ENCODE measurements at places on chromosomes 2 and 18.

DNA sequence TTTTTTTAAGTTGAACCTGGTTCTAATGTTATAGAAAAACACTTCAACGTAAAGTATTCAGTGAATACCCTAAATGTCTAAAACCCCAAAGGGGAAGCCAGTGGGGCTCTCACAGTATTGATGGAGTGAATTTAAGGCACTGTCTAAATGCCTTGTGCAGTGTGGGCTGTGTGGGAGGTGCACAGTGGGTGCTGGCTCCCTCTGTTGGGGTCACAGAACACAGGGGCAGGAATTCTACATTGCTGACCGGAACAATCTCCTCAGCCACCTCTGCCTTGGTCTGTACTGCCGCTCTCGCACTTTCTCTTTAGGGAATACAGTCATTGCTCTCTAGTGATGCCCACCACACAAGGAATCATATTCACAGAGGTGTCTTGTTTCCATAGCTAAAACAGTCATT lies 45.4 kb downstream of the SPRED2 start:
- no peak overlapping the region for H3K4me3 ChIP-seq
- H3K27me3 ChIP-seq = peaks cover 10% of the 10 kb centered on the region
- no peak overlapping the region for H3K27ac ChIP-seq
- H3K4me1 ChIP-seq = peaks cover 38% of the 10 kb centered on the region
- no peaks in the 10 kb centered on the region for H3K36me3 ChIP-seq
- no peak for DNase-seq

DNA sequence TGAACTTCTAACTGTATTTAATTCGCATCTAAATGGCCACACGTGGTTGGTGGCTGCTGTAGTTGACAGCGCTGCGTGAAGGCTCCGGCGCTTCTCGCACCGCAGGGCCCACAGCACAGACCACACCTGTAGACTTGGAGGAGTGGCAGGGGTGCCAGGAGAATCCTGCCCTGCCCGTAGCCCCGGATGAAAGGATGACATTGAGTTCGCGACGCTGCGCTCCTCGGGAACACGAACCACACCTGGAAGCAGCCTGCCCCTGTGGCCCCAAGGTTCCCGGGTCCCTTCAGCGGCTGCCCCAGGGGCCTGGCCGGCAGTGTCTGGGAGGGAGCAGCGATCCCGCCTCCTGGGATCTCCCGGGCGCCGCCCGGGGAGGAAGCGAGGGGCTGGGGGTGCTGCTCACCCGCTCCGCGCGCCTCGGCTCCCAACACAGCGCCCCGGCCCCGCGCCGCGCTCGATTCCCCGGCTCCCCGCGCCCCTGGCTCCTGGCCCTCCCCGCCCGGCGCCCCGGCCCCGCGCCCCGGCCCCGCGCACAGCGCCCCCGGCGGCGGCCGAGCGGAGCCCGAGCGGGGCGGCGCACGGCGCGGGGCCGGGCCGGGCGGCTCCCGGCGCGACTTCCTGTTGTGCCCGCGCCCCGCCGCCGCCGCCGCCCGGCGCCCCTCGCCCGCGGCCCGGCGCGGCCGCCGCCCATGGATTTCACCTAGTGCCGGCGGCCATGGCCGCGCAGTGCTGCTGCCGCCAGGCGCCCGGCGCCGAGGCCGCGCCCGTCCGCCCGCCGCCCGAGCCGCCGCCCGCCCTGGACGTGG lies at the start of gene RNPEPL1:
RNPEPL1 (plus strand) TSS at position 613 of the 806 bp plus-strand sequence; CDS start at position 716, 103 bp downstream.
- peak within 1 kb of the TSS; percentile 93 for H3K4me3 ChIP-seq
- H3K36me3 ChIP-seq = peaks cover 56% of the 10 kb centered on the region
- peak; percentile 74 for DNase-seq
- peaks cover 70% of the 10 kb centered on the region for H3K4me1 ChIP-seq
- no peaks in the 10 kb centered on the region for H3K27me3 ChIP-seq

GRCh38 chr2:70932631-70933230 lies 3.0 kb upstream of the ATP6V1B1 start:
- no peak overlapping the region for H3K4me3 ChIP-seq
- no peaks in the 10 kb centered on the region for H3K4me1 ChIP-seq
- no peaks in the 10 kb centered on the region for H3K36me3 ChIP-seq
- no peak for DNase-seq
- H3K27me3 ChIP-seq = peaks cover 15% of the 10 kb centered on the region
- no peak overlapping the region for H3K27ac ChIP-seq

DNA sequence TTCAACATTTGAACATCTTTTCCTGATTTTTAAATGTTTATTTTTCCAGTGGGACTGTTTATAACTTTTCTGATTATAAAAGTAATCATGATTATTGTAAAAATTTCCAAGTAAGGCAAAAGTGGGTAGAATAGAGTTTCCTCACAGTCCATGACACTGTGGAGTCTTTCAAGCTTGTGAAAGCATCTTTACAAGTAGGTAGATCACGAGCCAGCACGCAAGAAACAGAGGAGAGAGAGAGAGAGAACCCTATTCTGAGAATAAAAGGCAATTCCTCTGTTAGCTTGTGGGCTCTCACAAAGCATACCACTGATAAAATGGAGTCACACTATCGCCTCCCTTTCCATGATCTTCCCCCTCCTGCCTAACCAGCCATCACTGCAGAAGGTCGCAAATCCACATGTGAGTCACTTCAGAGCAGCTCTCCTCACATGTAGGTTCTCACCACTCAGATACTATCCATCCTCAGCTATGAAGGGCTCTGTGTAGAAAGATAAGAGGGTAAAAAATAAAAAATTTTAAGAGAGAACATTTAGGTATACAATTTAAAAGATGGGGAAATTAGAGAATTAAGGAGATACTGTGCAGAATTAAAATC lies 40.3 kb downstream of the AAK1 start:
- H3K27me3 ChIP-seq = no peaks in the 10 kb centered on the region
- no peak overlapping the region for H3K4me3 ChIP-seq
- H3K36me3 ChIP-seq = peaks cover 51% of the 10 kb centered on the region
- DNase-seq = no peak
- H3K4me1 ChIP-seq = peaks cover 92% of the 10 kb centered on the region

GRCh38 chr2:221392228-221392881 lies 179.7 kb downstream of the EPHA4 start:
- H3K4me3 ChIP-seq = no peak overlapping the region
- DNase-seq = no peak

DNA sequence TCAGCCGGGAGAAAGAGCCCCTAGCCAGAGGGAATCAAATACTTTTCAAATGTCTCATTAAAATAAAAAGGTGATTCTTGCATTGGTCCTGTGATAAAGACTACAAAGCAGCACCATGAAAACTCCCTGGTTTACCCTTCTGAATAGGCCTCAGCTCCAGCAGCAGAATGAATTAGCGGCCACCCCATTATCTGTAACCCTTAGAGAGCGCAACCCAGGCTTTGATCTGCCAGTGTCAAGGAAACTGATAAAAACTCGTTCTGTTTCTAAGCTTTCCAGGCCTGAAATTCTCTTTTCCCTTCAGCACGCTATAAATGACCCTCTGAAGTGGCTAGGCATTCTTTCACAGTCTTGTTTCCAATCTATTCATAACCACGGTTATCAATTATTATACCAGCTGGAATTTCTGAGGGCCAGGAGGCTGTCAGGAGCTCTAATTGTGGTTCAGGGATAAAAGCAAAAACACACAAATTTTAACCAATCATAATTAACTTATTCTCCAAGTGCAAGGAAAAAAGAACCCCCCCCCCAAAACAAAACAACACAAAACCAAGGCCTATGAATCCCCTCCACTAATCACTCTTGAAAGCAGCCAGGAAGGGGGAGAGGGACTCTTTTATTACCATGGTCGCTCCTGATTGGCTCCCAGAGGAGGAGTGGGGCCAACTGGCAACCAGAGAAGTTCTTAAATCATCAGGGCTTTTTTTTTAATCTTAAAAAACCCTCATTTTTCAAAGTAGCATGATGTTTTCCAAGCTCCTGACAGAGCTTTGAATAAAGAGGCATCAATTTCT lies 258.9 kb downstream of the CYRIA start:
- no peak overlapping the region for H3K4me3 ChIP-seq
- no peaks in the 10 kb centered on the region for H3K36me3 ChIP-seq
- H3K27me3 ChIP-seq = no peaks in the 10 kb centered on the region
- H3K4me1 ChIP-seq = no peaks in the 10 kb centered on the region

GRCh38 chr2:71481111-71481510 lies 27.8 kb downstream of the DYSF start:
- no peaks in the 10 kb centered on the region for H3K36me3 ChIP-seq
- no peak overlapping the region for H3K27ac ChIP-seq
- DNase-seq = no peak
- H3K27me3 ChIP-seq = peaks cover 4% of the 10 kb centered on the region

DNA sequence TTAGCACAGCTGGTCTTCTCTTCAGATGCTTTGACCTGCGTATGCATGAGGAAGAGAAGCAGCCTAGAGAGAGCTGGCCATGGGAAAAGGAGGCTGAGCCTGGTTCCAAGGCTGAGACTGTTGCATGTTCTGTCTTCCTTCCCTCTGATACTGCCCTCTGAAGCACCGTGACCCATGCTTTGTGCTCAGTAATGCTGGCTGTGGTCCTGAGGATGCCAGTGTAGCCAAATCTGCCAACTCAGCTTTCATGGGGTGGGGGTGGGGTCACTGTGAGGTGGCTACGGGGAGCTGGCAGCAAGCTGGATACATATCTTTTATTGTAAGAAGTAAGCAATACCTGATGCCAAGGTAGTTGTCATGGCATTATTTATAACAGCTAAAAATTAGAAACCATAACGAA lies 41.5 kb downstream of the EPAS1 start:
- no peaks in the 10 kb centered on the region for H3K36me3 ChIP-seq
- no peak overlapping the region for H3K4me3 ChIP-seq
- no peak overlapping the region for H3K27ac ChIP-seq
- H3K27me3 ChIP-seq = no peaks in the 10 kb centered on the region
- H3K4me1 ChIP-seq = peaks cover 17% of the 10 kb centered on the region

GRCh38 chr18:8623549-8624106 lies 14.4 kb downstream of the RAB12 start:
- H3K4me1 ChIP-seq = peaks cover 58% of the 10 kb centered on the region
- no peaks in the 10 kb centered on the region for H3K27me3 ChIP-seq
- no peak for DNase-seq
- peak overlapping the region; percentile 86 for H3K27ac ChIP-seq
- H3K36me3 ChIP-seq = peaks cover 90% of the 10 kb centered on the region

- no peaks in the 10 kb centered on the region for H3K36me3 ChIP-seq
- DNase-seq = peak; percentile 20
- H3K4me1 ChIP-seq = no peaks in the 10 kb centered on the region
- peaks cover 23% of the 10 kb centered on the region for H3K27me3 ChIP-seq
- no peak overlapping the region for H3K27ac ChIP-seq
Measured at GRCh38 chr2:240301256-240301795, 134.1 kb upstream of the GPC1 start.

DNA sequence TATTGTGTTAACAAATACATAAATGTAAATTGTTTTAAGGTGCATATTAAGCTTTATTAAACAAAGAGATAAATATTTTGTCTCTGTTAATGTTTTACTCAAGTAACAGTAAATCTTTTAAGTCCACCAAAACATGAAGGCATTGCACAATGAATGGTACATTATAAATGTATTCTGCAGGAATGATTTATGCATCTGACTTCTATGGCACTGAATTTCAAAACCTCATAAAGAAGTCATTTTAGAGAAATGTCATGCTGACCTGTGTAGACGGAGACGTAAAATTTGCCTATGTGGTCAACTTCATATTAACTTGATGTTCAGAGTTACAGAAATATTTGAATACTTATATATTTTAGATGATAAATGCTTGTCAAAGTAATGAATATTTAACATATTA lies 194.7 kb downstream of the BABAM2 start:
- DNase-seq = no peak
- H3K4me3 ChIP-seq = no peak overlapping the region
- no peak overlapping the region for H3K27ac ChIP-seq
- H3K4me1 ChIP-seq = peaks cover 17% of the 10 kb centered on the region
- H3K36me3 ChIP-seq = no peaks in the 10 kb centered on the region

GRCh38 chr2:149908726-149909683 lies 321.4 kb upstream of the MMADHC start:
- H3K27me3 ChIP-seq = no peaks in the 10 kb centered on the region
- H3K36me3 ChIP-seq = no peaks in the 10 kb centered on the region
- no peaks in the 10 kb centered on the region for H3K4me1 ChIP-seq
- H3K27ac ChIP-seq = no peak overlapping the region
- DNase-seq = no peak

DNA sequence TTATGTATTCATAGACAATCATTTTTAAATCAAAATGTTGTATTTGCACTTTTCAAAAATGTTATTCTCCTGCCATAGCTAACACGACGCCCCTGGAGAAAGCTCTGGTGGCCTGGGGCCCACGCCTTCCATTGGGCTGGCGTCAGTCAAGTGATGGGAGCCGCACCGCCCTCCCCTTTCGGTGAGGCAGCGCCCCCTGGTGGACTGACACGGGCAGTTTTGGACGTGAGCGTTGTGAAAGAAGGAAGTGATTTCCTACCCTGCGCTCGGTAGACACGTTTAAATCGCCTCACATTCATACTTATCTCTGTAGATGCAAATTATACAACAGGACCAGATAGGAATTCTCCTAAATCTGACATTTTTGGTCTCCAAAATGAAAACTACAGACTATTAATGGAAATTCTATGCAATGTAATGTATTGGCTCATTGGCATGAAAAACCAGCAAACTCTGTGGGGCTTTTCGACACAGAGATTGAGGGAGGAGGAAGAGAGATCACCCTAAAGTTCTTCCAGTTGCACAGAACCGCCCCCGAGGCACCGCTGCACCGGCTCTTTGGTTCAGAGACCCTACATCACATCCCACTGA lies 326.2 kb upstream of the SOX11 start:
- H3K36me3 ChIP-seq = no peaks in the 10 kb centered on the region
- no peak overlapping the region for H3K4me3 ChIP-seq
- DNase-seq = peak; percentile 50
- no peaks in the 10 kb centered on the region for H3K4me1 ChIP-seq
- no peaks in the 10 kb centered on the region for H3K27me3 ChIP-seq

DNA sequence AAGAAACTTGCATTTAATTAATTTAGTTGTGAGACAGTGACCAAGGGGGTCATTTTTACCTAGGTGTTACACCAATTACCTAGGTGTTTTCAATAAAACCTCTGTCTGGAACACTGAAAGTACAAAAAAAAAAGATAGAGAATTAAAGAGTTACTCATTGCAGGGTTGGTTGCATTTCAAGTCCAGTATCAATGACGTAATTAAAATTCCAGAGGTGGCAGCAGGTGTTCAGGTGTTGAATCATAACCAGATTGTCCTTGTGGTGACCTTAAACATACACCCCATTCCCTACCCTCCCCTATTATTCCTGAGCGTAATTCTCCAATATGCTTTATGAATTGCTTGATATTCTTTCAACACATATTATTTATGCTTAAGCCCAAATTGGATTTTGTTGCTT lies 352.0 kb upstream of the SLC8A1 start:
- H3K4me3 ChIP-seq = no peak overlapping the region
- no peak for DNase-seq
- H3K4me1 ChIP-seq = no peaks in the 10 kb centered on the region
- H3K27me3 ChIP-seq = no peaks in the 10 kb centered on the region
- no peaks in the 10 kb centered on the region for H3K36me3 ChIP-seq

GRCh38 chr2:47272905-47273758 lies 118.0 kb upstream of the STPG4 start:
- peaks cover 2% of the 10 kb centered on the region for H3K4me1 ChIP-seq
- H3K4me3 ChIP-seq = no peak overlapping the region
- no peak overlapping the region for H3K27ac ChIP-seq

DNA sequence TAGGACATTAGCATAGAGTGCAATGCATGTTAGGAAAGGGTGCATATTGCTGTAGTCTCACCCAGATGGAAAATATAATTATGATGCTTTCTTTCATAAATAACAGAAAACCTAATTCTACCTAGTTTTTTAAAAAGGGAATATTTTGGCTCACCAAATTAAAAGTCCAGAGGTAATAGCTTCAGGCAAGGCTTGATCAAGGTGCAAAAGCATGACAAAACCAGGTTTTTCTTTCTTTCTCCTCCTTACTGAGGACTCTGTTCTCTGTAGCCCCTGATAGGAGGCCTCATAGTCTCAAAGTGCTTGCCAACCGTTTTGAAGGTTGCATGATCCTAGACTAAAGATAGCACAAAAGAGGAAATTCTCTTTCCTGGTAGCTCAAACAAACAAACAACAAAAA lies 349.9 kb downstream of the CTNNA2 start:
- no peak overlapping the region for H3K4me3 ChIP-seq
- no peaks in the 10 kb centered on the region for H3K36me3 ChIP-seq
- no peaks in the 10 kb centered on the region for H3K4me1 ChIP-seq
- no peak overlapping the region for H3K27ac ChIP-seq

Measured in activated T-cell treated with anti-CD3 and anti-CD28 coated beads, Interleukin-2, amount 50 U/mL, for 24 hours (primary cell).